Cardiac septum (tissue), 1 donor: ENCODE measurements at places on chromosomes 4 and X.

DNA sequence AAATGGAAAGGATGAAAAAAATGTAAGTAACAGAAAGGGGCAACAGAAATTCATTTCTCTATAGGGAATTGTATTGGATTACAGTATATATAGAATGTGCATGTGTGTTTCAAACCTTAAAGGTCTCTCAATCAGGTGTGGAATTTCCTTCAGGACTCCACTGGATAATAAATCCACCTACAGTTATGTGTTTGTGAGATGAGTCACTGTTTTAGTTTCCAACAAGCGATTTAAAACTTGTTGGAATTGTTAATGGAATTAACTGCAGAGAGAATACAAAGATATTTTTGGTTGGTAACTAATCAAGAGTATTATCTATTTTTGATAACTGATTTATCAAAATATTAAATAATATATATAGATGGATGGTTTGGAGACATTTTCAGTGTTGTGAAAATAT is 32.8 kb downstream of the CEP44 start:
- DNase-seq: no peak

DNA sequence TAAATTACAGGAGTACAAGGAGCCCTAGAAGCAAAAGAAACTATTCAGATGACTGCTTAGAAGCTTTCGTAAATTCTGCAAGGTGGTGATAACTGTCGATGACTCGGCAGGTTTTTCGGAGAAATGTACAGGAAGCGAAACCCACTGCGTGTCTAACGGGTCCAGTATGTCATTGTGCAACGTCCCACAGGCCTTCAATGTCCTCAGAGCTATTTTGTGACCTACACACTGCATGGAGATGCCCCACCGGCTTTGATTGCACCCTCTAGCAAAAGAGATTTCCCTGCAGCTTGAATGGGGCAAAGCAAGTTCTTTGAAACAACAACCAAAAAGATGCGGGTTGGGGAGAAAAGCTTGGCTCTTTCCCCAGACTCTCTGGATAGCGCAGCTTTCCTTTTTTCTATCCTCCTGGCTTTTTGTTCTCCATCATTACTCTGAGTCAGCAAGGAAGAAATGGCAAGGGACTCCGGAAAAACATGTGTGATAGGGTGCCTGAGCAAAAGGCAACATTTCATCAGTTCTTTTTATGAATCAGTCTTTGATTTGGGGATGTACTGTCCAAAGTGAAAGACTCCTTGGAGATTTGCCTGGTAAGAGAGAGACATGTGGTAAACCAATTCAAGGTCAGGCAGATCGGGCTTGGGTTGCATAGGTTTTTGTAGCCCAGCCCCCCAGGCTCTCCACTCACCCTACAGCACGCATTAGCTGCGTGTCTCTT is 112.0 kb upstream of the TBL1X start:
- DNase-seq: no peak

- DNase-seq: no peak
These were observed 64.0 kb downstream of the PTTG2 start for GRCh38 chr4:38024206-38024509.

- DNase-seq: no peak
These were observed 125.0 kb downstream of the AKAP4 start for GRCh38 chrX:50075630-50076339.

DNA sequence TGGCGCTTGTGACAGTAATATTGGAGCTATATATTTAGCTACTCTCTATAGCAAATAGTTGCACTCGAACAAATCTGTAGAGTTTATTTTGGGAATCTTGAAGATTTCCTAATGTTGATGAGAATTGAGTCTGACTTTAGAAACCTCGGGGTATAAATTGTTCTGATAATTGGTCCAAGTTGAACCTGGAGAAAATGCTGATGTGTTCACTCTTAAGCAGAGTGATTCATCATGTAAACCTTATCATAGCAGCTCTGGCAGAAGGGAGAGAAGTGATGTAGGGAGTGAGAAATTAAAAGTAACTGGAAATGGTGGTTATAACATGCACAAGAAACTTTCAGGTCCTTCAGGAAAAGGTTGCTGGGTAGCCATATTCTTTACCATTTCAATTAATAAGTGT is 16.4 kb upstream of the SLC4A4 start:
- no peak for DNase-seq

DNA sequence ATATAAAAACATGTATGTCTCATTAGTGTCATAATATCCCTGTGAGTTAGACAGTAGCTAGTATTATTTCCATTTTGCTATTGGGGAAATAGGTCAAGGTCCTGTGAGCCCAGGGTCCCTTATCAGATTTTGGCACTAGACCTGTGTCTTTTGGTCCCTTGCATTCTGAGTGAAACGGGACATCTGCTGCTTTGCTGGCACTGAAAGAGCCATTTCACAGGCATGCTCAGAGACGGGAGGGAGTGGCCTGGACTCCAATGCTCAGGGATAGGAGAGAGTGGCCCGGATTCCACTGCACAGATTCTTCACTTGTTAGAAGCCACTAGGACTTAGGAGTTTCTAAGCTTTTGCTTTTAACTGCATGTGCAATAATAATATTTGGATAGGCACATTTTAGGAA is 177.2 kb downstream of the TSPAN5 start:
- DNase-seq: no peak

GRCh38 chr4:172095161-172095560 is 282.0 kb downstream of the GALNTL6 start:
- DNase-seq: no peak

- DNase-seq: no peak
These were observed 139.2 kb downstream of the ASMT start for GRCh38 chrX:1754077-1754476.
